Right ventricle myocardium superior (tissue), 1 donor: ENCODE measurements at places on chromosomes 2 and 18. TPM values are rescaled to one million over a fixed set of nuclear protein-coding genes. Genes with fewer than 3 reads are reported as not detected.

GRCh38 chr18:34691614-34692013, 18.5 kb upstream of the DTNA start:
- DNase-seq, result no peak

DNA sequence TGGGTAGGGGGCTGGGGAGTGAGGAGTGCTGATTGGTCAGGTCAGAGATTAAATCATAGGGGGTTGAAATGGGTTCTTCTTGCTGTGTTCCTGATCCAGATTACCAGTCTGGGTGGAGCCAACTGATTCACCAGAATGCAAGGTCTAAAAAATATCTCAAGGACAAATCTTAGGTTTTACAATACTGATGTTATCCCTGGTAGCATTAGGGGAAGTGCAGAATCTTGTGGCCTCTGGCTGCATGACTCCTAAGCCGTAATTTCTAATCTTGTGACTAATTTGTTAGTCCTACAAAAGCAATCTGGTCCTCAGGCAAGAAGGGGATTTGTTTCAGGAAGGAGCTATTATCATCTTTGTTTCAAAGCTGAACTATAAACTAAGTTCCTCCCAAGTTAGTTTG, 289.2 kb upstream of the KYNU start:
- no peak for DNase-seq

DNA sequence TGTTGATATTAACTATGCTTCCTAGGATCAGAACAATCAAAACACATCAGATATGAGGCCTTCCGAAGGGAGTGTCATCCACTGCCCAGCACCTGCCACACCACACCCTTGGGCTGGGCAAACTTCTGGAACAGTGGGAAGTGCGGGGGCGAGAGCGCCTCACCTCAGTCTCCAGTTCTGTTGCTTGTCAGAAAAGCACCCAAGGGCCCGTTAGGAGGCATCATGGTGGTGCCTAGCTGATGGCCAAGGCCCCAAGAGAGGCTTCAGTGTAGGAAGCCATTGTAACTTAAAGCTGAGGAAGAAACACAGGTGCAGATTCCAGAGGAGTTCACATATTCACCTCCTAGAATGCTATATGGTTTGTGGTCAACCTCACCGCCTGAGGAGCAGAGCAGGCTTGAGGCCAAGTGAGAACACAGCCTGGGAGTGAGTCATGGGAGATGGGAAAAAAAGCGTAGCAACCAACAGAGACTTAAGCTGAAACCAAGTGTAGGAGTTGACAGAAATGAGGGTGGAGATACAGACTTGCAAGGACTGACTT, 85.1 kb upstream of the ATL2 start:
- no peak for DNase-seq

DNA sequence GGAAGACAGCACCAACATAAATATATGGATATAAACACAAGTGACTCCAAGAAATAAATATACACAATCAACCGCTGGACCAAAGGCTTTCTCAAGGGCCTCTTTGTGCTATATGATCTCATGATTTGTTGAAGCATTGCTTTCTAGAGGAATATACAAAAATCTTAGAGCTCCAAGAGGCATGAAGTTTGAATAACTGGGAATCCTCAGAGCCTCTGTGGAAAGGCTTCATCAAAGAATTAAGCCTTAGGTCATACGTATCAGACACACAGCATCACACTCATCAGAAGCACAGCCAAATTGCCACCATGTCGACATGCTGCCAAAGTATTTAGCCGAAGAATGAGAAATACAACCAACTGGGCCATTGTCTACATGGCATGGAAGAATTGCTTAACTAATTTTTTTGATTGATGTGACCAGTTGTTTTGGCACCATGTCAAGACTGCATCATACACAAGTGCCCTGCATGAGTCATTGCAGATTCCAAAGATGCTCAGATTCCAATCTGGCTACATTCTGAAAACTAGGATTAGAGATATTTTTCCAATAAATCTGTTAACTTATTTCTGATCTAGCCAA, 860.6 kb upstream of the ZEB2 start:
- no peak for DNase-seq

- DNase-seq, result no peak
Measured at GRCh38 chr2:161703863-161704262, 79.6 kb downstream of the SLC4A10 start.

Gene CRYBA2
- total RNA-seq, result not detected

- no peak for DNase-seq
Measured at GRCh38 chr2:135048122-135048521, 875 bp upstream of the MAP3K19 start.

DNA sequence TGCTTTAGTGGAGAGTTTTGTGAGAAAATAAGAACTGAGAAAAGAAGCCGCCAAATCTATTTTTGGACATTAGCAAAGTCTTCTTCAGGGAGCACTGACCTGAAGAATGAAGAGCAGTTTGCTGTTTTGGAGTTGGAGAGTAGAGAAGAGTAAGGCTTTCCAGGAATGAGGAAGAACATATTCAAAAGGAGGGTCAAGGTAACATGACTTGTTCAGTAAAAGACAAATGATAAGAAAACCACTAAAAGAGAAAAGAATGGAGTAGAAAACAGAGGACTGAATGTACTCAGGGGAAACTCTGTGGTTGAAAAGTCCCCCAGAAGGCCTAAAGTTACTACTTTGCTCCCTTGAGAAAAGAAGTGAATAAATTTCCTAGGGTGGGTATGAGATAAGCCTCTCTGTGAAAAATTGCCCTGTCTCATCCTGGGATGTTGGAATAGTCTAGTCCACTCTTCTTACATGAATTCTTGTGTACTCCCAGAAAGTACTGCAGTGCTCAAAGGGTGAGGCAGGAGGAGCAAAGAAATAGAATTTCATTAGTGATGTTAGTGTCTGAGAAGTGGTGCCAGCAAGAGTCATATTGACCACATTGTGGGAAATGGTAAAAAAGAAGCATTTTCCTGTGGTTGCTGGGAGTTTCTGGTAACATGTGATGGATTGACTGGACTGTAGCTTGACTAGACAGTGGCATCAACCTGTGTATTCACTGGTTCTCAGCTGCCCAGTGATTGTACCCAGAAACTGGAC, 27.8 kb downstream of the MBD5 start:
- no peak for DNase-seq

Gene GTF2A1L
- total RNA-seq, result not detected

GRCh38 chr2:35783723-35784122, 571.9 kb upstream of the CRIM1 start:
- DNase-seq, result no peak

- peak; percentile 66 for DNase-seq
Measured at GRCh38 chr2:164620873-164621763, at the start of gene GRB14. TSS of gene GRB14 (minus strand) at chr2:164621482. CDS start at chr2:164621309, 173 bp downstream.

Gene HOXD9
- total RNA-seq, result not detected

DNA sequence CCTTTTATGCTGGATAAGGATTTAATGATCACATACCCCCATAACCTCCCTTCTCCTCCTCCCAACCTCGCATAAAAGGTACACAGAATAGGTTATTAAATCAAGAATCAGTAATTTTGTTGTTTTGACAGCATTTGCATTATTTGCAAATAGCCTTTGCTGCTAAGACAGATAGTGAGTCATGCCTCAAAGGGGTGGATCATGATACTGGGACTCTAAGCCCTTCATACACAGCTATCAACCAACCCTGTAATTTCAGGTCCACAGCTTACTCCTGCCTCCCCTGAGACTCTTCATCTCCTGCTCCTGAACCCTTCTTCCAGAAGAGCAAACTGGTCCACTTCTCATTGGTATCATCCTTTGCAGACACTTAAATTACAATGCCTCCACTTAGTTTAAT, 73.8 kb upstream of the KLHL29 start:
- no peak for DNase-seq

DNA sequence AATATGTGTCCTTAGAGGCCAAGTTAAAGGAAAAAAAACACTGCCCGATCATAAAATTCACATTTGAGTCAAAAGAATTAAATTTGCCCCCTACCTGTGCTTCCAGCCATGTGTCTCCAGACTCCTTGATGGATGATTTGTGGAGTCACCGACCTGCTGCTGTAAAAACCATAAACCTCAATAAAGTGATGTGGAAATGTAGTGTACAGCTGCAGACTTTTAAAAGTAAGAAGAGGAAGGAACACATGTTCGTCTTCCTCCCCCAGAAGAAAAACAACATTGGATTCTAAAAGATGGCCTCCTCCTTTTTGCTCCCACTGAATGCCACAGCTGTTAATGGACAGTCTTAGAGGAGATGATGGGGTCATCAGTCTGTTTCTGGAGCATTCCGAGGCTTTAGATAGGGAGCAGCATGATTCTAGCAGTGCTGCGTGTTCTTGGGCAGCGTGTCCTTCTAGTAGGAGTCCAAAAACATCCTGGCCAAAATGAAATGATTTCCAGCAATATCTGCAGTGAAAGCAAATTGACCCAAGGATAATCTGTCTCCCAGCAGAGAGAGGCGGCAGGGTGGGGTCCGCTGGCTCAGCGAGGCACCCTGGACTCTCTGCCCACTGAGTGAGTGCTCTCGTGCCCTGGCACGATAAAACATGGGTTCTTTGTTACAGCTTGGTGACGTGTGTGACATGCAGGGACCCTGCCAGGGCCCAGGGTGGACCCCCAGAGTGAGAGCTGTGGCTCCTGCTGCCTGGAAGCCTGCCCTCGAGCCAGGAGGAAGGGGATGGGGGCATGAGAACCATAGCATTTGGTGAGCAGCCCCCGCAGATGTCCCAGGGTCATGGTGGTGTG, 196.1 kb downstream of the FAM210A start:
- DNase-seq, result no peak
